Regular cardiac myocyte (primary cell): ENCODE measurements at places on chromosomes 1 and 21. TPM values are rescaled to one million over a fixed set of nuclear protein-coding genes. Genes with fewer than 3 reads are reported as not detected.

SMPDL3B gene
- under 0.01 and 0.28 TPM in 2 replicates for total RNA-seq

ANGPTL3 gene
- not detected in 2 replicates for total RNA-seq

BCAR3 gene
- 24.2 and 35.1 TPM in 2 replicates for total RNA-seq

S100B gene
- 0.28 TPM in 1 of 2 replicates, not detected in the other for total RNA-seq

OR2L2 gene
- not detected in 2 replicates for total RNA-seq

SEC16B gene
- 1.7 and 2.3 TPM in 2 replicates for total RNA-seq

DMRTA2 gene
- under 0.01 TPM in 1 of 2 replicates, not detected in the other for total RNA-seq

SPRR1A gene
- total RNA-seq: not detected in 2 replicates

PDPN gene
- 0.77 and 1.1 TPM in 2 replicates for total RNA-seq

PLA2G2C gene
- not detected in 2 replicates for total RNA-seq

LHX4 gene
- total RNA-seq: under 0.01 TPM in 1 of 2 replicates, not detected in the other

SLAMF7 gene
- total RNA-seq: not detected in 2 replicates

AADACL3 gene
- total RNA-seq: not detected in 2 replicates

ARHGEF16 gene
- 0.28 and 0.38 TPM in 2 replicates for total RNA-seq

SPRR2E gene
- total RNA-seq: not detected in 2 replicates

DUSP10 gene
- total RNA-seq: 19.6 and 28.8 TPM in 2 replicates

SIPA1L2 gene
- total RNA-seq: 2.7 and 5.1 TPM in 2 replicates

FAM72D gene
- total RNA-seq: under 0.01 and 4.2 TPM in 2 replicates

CNKSR1 gene
- total RNA-seq: 0.19 and 0.85 TPM in 2 replicates

CFAP298 gene
- total RNA-seq: 25.7 and 51.4 TPM in 2 replicates

BATF3 gene
- total RNA-seq: 3.9 and 6.5 TPM in 2 replicates

MASP2 gene
- 0.19 TPM in 1 of 2 replicates, not detected in the other for total RNA-seq

FAM177B gene
- total RNA-seq: not detected in 2 replicates

GNAT2 gene
- total RNA-seq: under 0.01 TPM in 2 replicates

LDLRAD1 gene
- not detected in 2 replicates for total RNA-seq

GFI1 gene
- total RNA-seq: under 0.01 and 1.2 TPM in 2 replicates

KIAA0040 gene
- 0.19 and 0.85 TPM in 2 replicates for total RNA-seq

C1orf226 gene
- total RNA-seq: 0.19 and 0.56 TPM in 2 replicates

ZNF683 gene
- not detected in 2 replicates for total RNA-seq

KRTAP11-1 gene
- not detected in 2 replicates for total RNA-seq

EPHA8 gene
- not detected in 2 replicates for total RNA-seq

SLC6A9 gene
- total RNA-seq: 2.1 and 4.2 TPM in 2 replicates

LCE1B gene
- not detected in 2 replicates for total RNA-seq

FMOD gene
- total RNA-seq: 1.2 and 6.5 TPM in 2 replicates

ORC1 gene
- 0.56 and 10.5 TPM in 2 replicates for total RNA-seq

TINAGL1 gene
- 369 and 742 TPM in 2 replicates for total RNA-seq

C1QC gene
- not detected in 2 replicates for total RNA-seq

APOBEC4 gene
- total RNA-seq: not detected in 2 replicates

INPP5B gene
- total RNA-seq: 22.2 and 32.1 TPM in 2 replicates

ATP1A4 gene
- total RNA-seq: under 0.01 TPM in 1 of 2 replicates, not detected in the other

RNU1-4 gene
- under 0.01 TPM in 2 replicates for total RNA-seq

NMNAT2 gene
- 2.8 and 10.4 TPM in 2 replicates for total RNA-seq
